ENCODE measurements at places on chromosomes 7 and 10.

- DNase-seq, result no peak
These were observed 5.9 kb downstream of the KCP start for GRCh38 chr7:128904381-128905197.

GRCh38 chr10:89332123-89332633 is 4.4 kb downstream of the IFIT3 start:
- peak; percentile 67 for DNase-seq

GRCh38 chr7:138608275-138608674 is 92.9 kb downstream of the SVOPL start:
- no peak for DNase-seq

DNA sequence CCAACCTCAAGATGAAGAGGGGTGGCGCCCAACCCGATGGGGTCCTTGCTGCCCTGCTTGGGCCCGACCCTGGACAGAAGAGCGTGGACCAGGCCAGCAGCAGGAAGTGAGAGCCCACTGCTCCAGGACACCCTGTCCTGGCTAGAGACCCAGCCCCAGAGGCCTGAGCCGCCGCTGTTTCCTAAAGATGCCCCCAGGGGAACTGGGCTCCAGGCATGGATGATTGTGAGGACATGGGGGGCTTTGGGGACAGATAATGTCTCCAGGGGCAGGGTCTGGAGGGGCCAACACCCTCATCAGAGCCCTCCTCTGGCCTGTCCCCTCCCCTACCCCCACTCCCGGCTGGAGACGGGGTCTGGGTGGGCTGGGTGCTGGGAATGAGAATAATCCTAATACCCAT is 71.7 kb downstream of the MYL10 start:
- no peak for DNase-seq

DNA sequence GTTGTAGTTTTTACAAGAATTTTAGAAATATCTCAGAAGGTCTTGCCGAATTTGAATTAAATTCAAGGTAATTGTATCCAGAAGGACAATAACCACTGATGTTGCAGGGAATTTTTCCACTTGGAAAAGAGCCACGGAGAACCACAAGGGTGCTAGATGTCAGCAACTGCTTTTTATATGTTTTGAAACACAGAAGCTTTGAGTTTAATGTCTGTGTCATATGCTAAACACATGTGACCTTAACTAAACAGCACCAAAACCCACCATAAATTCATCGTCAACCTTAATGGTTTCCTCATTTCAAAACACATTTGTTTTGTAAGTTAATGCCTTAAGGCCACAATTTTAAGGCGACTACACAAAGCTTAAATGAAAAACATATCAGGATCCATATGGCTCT is 106.9 kb downstream of the COL28A1 start:
- DNase-seq, result no peak

DNA sequence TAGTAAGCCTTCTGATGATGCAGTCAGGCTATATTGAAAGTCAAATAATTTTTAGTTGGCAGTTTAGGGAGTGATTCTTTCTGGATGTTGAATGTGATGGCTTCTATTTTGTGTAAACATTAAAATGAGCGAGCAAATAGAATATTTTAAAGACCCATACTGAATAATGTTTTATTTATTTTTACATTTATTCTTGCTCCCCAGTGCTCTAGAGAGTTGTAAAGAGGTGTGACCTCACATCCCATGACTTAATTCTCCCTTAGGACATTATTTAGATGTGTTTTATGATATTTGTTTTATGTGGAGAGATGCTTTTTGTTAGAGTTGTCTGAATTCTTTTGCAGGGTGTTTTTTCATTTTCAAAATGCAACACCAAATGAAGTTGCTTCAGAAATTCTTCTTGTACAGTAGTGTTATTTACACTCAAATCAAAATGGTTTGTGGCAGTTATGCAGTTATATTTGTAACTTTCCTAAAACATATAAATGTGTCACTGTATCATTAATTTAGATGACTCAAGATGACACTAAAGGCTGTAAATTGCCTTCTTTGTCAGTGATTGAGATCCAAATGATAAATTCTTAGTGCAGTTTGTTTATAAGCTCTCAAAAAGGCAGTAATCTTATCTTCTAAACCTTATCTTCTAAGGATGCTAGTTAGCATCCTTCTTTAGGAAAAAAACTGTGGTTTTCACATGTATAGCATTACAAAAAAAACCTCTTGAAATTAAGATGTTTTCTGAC is 12.4 kb downstream of the UMAD1 start:
- no peak for DNase-seq

DNA sequence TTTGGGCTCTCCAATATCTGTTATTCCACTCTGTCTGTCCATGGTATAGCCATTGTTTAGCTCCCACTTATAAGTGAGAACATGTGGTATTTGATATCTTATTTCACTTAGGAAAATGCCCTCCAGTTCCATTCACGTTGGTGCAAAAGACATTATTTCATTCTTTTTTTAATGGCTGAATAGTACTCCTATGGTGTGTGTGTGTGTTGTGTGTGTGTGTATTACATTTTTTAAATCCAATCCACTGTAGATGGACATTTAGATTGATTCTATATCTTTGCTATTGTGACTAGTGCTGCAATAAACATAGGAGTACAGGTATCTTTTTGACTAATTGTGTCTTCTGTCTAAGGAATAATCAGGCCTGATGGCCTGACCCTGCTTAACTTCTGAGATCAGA is 7.4 kb upstream of the CPED1 start:
- no peak for DNase-seq

- DNase-seq, result no peak
These were observed 125.6 kb upstream of the PRPS1L1 start for GRCh38 chr7:18153183-18153748.

DNA sequence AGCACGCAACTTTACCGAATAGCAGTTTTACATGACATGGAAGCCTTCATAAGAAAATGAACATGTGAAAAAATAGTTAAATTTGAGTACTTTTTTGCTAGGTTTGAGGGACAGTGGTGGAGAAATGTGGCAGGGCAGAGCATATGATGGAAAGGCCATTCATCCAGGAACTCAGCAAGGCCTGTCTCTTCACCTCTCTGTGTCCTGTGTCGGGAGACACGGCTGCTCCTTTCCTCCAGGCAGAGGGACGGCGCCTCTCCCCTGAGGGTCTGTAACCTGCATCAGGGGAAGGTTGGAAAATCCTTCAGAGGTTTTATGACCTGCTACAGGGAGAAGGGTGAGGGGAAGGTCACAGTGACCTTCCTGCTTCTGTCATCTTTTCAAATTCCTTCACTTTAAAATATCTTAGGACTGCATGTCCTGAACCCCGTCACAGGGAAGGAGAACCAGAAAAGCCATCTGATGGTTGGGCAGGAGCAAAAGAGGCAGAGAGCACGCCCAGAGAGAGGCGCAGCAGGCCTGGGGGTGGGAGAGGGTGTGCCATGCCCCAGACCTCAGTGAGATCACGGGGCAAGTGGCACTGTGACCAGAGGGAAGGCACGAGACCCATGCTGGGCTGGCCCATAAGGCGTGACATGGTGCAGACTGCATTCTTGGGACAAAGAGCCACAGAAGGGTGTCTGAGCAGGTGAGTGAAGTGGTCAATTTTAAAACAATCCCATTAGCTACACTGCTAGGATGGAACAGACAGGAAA is 44.0 kb downstream of the GSDME start:
- no peak for DNase-seq

DNA sequence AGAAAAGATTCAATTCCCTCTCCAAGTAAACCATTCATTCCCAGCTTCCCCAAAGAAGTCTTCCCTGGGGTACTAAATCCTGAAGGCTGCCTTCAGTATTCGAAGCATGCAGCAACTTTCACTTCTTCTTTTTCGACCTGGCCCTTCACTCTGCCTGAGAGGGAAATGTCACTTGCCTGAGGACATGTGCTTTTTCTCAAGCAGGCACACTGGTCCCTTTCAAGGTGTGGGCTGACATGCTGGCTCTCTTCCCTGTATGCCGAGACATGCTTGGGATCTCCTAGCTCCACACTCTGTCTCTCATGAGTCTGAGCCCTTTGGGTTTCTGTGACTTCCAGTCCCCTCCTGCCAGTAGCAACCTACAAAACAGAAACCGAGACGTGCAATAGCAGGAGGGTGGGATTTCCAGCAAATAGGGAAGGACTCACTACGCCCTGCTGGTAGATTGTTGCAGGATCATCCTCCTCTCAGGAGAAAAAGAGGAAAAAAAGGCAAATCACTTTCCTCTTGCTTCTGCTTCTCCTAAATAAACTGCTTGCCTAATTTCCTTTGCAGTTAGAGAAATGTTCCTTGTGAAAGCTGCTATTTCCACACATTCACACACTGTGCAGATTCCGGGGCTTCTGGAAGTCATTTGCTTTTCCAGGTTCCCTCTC is 33.5 kb downstream of the FIGNL1 start:
- DNase-seq, result no peak

GRCh38 chr10:44908066-44908749 is 2.9 kb upstream of the TMEM72 start:
- DNase-seq, result no peak

GRCh38 chr7:77687100-77687746 is 9.0 kb upstream of the RSBN1L start:
- DNase-seq, result no peak

DNA sequence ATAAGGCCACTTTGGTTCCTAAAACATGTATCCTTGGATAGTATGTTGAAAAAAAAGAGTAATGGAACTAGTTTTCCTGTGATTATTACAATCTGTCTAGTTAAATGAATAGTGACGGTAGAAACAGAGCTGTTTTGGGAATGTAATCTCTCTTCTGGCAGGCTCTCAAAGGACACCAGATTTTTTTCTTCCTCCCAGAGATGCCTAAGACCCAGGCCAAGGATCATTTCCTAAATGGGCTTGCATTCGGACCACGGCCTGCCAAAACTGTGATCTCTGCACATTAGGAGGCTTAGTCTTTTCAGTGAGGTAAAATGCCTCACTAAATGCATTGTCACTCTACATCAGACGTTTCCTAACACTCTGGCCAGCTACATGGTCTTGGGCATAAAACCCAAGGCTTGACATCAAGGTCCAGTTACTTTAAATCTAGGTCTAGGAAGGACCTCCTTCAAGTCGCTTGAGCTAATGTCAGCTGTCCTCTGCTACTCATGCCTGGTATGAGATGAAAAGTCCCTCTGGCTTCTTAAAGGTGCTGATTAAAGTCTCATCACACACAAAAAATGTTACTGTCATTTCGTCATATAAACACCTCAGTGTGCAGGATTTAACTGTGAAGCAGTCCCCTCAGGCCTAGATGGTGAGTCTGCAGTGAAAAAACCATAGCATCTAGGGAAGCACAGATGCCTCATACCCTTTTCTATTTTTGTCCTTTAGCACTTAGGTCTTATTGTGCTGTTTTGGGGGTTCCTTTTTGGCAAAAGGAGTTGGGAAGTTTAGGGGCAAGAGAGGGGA is 47.7 kb downstream of the DLD start:
- no peak for DNase-seq

- no peak for DNase-seq
These were observed 520.4 kb downstream of the SDK1 start for GRCh38 chr7:3821488-3821887.

DNA sequence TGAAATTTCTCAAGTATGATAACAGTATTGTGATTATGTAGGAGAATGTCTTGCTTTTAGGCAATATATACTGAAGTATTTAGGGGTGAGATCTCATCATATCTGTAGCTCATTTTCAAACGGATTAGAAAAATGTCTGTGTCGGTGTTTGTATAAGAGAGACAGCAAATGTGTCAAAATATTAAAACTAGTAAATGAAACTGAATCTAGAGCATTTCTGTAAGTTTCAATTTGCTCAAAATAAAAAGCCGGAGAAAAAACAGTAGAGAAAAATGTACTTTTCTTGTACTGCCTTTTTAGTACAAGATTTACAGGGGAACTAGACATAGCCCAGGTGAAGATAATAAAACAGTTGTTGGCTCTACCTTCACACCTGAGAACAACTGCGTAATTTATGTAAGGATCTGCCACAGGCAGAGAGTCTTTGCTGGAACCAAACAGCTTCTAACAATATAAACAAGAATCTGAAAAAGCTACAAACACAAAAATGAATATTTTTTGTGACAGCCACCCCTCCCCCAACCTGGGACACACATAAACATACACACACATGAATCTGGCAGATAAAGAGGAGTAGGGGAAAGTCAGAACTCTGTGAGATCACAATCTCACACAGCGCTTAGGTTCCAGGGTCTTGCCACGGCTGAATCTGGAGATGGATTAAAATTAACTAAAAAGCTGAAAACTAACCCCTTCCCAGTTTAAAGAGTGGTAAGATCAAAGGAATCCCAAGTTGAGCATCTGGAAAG is 153.3 kb downstream of the AVL9 start:
- no peak for DNase-seq

DNA sequence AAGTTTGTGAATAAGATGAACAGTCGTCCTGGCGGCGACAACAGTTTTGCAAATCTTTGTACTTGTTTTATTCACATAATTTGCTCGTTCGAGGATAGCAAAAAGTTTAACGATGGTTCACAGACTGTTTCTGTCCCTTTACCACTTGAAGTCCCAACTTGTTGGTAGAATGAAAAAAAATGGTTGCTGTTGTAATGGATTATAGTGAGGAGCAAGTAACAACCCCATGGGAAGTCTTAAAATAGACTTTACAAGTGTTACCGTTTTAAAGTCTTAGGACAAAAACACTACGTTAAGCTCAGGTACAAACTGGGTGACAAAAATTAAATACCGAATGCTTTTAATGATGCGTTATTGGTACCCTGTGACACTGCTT is 589 bp downstream of the LSM8 start:
- DNase-seq, result no peak

GRCh38 chr10:77279207-77279606 is 358.4 kb downstream of the KCNMA1 start:
- no peak for DNase-seq

GRCh38 chr10:86357676-86358075 is 8.9 kb downstream of the GRID1 start:
- DNase-seq, result no peak

DNA sequence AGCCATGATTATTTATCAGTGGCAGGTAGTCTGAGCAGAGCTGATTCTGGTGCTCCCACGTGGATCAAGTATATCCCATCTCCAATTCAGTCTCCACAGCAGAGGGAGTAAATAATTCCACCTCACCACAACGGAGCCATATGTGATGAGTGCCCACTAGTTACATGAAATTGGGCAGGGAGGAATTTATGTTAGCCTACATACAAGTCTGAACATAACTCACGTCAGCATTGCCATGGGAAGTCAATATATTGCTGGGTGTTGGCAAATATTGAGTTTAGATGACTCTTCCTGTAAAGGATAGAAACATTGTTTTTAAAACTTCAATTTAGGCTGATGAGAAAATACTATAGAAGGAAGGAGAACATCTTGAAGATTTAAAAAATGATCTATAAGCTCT is 269.0 kb upstream of the BMPER start:
- peak; percentile 68 for DNase-seq

GRCh38 chr7:110399421-110399820 is 691.5 kb upstream of the LRRN3 start:
- no peak for DNase-seq

Measured in foreskin keratinocyte (primary cell).